ENCODE measurements at places on chromosomes 1 and 21. TPM values are rescaled to one million over a fixed set of nuclear protein-coding genes. Genes with fewer than 3 reads are reported as not detected.

Gene CLDN17
- total RNA-seq: not detected

Gene OR2M3
- total RNA-seq: not detected

Gene EDARADD
- 4.7 TPM for total RNA-seq

Gene NRIP1
- total RNA-seq: 29.8 TPM

Gene DVL1
- 156 TPM for total RNA-seq
